Left lung (tissue), 14 donors: ENCODE measurements at places on chromosomes 1 and 21.

DNA sequence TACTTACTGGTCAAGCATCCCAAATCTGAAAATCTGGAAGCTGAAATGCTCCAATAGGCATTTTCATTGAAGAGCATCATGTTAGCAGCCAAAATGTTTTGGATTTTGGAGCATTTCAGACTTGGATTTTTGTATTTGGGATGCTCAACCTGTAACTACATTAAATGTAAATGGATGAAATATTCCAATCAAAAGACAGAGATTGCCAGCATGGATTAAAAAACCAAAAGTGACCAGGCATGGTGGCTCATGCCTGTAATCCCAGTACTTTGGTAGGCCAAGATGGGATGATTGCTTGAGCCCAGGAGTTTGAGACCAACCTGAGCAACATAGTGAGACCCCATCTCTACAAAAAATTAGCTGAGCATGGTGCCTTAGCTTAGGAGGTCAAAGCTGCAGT is 110.3 kb downstream of the URB2 start:
- no peak overlapping the region for H3K27ac ChIP-seq
- no peaks in the 10 kb centered on the region for H3K27me3 ChIP-seq
- DNase-seq = no peak
- H3K4me3 ChIP-seq = no peak overlapping the region

GRCh38 chr1:246794048-246794827 is 70.0 kb downstream of the SCCPDH start:
- H3K36me3 ChIP-seq = no peaks in the 10 kb centered on the region
- no peak overlapping the region for H3K4me3 ChIP-seq
- DNase-seq = no peak
- peaks cover 10% of the 10 kb centered on the region for H3K4me1 ChIP-seq
- no peak overlapping the region for H3K27ac ChIP-seq
- no peaks in the 10 kb centered on the region for H3K27me3 ChIP-seq

DNA sequence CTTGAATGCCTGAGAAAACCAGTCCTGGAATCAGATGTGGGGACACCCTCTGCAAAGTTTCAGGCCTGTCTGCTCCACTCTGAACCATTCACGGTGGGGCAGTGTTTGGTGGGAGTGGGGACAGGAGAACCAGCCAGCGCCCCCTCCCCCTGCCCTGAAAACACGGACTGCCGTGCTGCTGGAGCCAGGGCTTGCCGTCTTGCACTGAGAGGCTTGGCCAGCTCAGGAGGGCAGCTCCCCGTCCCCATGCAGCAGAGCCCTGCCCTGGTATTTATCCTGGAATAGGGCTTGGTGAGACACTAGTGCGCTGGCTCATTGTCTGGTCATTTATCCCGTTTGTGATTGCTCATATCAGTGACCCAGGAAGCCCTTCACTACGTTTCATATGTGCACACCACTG is 3.9 kb downstream of the S100B start:
- no peak for DNase-seq
- H3K4me3 ChIP-seq = no peak overlapping the region
- peaks cover 7% of the 10 kb centered on the region for H3K4me1 ChIP-seq

- no peak for DNase-seq
- no peak overlapping the region for H3K27ac ChIP-seq
- no peaks in the 10 kb centered on the region for H3K36me3 ChIP-seq
These were observed 90.5 kb downstream of the GDAP2 start for GRCh38 chr1:117838911-117839310.

- H3K4me1 ChIP-seq = no peaks in the 10 kb centered on the region
- no peak overlapping the region for H3K4me3 ChIP-seq
- no peaks in the 10 kb centered on the region for H3K27me3 ChIP-seq
- no peaks in the 10 kb centered on the region for H3K36me3 ChIP-seq
These were observed 119.7 kb downstream of the HHAT start for GRCh38 chr1:210448297-210448892.

DNA sequence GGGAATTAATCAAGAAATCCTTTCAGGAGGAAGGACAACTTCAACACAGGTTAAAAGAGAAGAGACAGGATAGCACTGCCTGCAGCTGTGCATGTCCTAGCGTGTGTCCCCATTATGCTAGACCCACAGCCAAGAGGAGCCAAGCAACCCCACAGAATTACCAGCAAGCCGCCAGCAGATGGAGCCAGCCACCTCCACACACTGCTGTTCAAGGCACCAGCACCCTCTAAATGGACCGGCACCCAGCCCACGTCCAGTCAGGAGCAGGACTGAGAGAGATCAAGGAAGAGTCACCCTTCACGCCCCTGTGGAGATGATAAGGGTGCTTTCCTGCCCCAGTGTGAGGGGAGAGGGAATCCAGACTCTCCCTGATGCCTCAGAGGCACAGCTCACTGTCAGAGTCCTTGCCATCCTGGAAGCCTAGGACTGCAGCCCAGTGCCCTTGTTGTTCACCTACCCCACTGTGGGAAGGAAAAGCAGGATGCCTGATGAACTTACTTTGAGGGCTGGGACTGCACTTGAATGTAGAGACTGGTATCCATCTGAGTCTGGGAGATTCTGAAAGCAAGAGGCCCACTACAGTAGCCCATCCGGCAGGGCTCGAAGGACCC is 37.1 kb upstream of the CTTNBP2NL start:
- DNase-seq = peak; percentile 39
- no peaks in the 10 kb centered on the region for H3K36me3 ChIP-seq
- H3K4me1 ChIP-seq = peaks cover 31% of the 10 kb centered on the region
- peaks cover 5% of the 10 kb centered on the region for H3K27me3 ChIP-seq
- H3K27ac ChIP-seq = peak overlapping the region; percentile 73
- no peak overlapping the region for H3K4me3 ChIP-seq

GRCh38 chr1:241413386-241413785 is 56.4 kb upstream of the RGS7 start:
- H3K4me1 ChIP-seq = no peaks in the 10 kb centered on the region
- no peak for DNase-seq
- H3K27ac ChIP-seq = no peak overlapping the region
- H3K4me3 ChIP-seq = no peak overlapping the region

GRCh38 chr1:42186152-42186551 is 21.6 kb upstream of the GUCA2A start:
- no peak overlapping the region for H3K4me3 ChIP-seq
- DNase-seq = no peak
- no peaks in the 10 kb centered on the region for H3K27me3 ChIP-seq

- no peaks in the 10 kb centered on the region for H3K27me3 ChIP-seq
- H3K4me3 ChIP-seq = no peak overlapping the region
These were observed 119.6 kb downstream of the ATF6 start for GRCh38 chr1:161885759-161886158.

DNA sequence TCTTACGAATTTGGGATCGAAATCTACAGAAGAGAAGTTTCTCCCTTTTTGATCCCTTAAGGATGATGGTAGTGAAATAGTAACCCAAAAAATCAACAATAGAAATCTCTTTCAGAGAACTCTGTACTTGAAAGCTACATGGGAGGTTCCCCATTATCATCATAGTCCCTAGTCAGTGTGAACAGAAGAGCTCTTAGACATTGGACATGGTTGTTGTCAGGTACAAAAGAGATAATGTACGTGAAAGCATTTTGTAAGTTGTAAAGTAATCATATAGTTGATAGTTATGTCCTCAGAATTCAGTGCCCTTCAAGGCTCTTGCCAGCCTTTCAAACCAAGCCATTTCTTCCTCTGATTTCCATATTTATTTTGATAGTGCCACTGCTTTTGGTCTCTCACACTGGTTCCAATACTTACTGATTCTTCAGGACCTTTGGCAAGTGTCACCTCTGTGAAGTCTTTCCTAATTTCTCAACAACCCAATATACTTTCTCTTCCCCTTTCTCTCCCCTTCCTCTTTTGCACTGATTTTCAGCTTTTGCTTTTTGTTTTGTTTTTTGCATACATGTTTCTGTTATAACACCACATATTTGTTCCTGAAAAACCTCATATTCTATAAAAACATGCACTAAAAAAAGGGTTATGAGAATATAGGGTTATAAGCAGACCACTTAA is 22.4 kb downstream of the VPS45 start:
- H3K27ac ChIP-seq = no peak overlapping the region
- no peaks in the 10 kb centered on the region for H3K4me1 ChIP-seq
- DNase-seq = no peak
- peaks cover 25% of the 10 kb centered on the region for H3K36me3 ChIP-seq
- no peaks in the 10 kb centered on the region for H3K27me3 ChIP-seq

GRCh38 chr1:23751050-23751814 is 8.0 kb downstream of the ELOA start:
- H3K4me3 ChIP-seq = no peak overlapping the region
- no peak overlapping the region for H3K27ac ChIP-seq
- no peaks in the 10 kb centered on the region for H3K4me1 ChIP-seq
- H3K36me3 ChIP-seq = peaks cover 71% of the 10 kb centered on the region
- no peak for DNase-seq

DNA sequence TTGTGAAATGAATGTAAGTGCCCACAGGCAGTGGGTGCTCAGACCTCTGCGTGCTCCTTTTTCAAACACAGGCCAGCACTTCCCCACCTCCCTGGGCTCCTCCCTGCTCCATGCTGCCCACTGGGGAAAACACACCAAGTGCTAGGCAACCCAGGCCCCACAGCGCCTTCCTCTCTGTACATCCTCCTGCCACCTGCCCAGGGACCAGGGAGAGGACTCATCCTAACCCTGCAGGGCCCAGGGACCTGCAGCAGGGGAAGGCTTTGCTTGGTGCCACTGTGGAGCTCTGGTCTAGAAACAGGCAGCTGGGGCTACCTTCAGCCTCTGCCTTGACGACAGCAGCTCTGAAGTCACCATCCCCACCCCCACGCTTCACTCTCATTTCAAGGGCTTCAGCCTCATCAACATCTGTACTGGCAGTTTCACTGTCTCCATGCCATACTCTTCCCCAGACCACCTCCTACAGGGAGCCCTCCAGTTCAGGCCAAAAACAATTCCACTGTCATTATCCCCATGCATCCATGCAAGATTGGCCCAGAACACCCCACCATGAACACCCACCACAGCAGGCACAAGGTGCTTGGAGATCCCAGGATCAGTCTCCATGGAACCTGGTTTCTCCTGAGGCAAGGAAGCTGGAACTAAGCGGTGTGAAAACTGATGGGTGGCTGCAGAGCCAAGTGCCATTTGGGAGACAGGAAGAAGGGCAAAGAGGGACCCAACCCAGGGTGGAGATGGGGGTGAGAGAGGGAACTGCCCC is 1.1 kb downstream of the IGSF8 start:
- H3K4me1 ChIP-seq = peaks cover 41% of the 10 kb centered on the region
- no peak overlapping the region for H3K27ac ChIP-seq
- peaks cover 17% of the 10 kb centered on the region for H3K36me3 ChIP-seq
- peak overlapping the region; percentile 51 for H3K4me3 ChIP-seq

GRCh38 chr1:75954586-75954985 is 22.4 kb upstream of the ASB17 start:
- H3K4me1 ChIP-seq = no peaks in the 10 kb centered on the region
- no peak overlapping the region for H3K4me3 ChIP-seq
- H3K27me3 ChIP-seq = no peaks in the 10 kb centered on the region
- no peak overlapping the region for H3K27ac ChIP-seq
- no peak for DNase-seq

DNA sequence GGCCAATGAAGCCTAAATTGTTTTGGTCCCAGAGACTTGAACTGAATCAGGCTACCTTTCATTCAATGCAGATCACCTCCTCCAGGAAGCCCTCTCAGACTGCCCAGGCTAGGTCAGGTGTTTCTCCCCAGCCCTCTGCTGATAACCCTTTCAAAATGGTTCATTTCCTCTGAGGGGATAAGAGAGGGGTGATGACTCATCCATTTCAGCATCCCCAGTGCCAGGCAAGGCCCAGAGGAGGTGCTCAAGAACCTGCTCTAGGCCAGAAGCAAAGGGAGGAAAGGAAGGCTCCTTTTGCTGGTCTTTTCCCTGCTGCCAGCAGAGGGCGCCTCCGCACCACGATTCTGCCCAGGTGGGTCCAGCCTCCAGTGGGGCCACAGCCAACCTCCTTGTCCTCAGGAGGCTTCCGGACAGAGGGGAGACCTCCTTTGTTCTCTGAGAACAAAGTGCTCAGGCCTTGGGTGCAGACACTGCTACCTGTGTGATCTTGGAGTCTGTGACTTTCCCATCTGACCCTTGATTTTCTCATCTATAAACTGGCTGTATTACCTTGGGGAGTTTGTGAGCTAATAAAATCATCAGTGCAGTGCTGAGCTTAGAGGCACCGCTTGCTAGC is 45.3 kb upstream of the ARHGEF10L start:
- no peaks in the 10 kb centered on the region for H3K4me1 ChIP-seq
- no peak for DNase-seq
- no peaks in the 10 kb centered on the region for H3K27me3 ChIP-seq
- H3K36me3 ChIP-seq = no peaks in the 10 kb centered on the region
- no peak overlapping the region for H3K27ac ChIP-seq
- no peak overlapping the region for H3K4me3 ChIP-seq

- peak; percentile 99 for DNase-seq
These were observed 3.0 kb upstream of the ID3 start for GRCh38 chr1:23562137-23562876.

DNA sequence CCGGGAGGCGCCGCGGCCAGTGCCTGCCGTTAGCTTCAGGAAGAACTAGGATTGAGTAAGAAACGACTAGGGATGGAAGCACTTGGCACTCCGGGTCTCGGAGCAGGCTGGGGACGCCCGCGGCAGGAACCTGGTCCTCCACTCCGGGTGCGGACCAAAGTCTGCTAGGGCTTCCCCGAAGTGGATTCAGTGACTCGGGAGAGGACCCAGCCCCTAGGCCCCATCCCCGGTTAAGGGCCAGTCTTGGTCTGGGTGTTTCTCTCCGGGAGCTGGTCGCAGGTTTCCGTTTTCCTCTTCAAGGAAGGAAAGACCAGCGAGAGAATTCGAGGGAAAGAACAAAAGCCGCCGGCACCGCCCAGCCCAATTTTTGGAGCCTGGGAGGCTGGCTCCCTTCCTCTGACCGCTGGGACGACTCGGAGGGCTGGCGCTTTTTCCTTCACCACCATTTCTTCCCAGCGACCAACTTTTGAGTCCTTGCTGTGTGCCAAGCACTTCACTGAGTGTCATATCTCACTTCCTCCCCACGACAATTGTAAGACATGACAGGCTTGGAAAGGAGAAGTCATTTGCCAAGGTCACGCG is 16.8 kb upstream of the STMN1 start:
- no peaks in the 10 kb centered on the region for H3K36me3 ChIP-seq
- peak overlapping the region; percentile 85 for H3K27ac ChIP-seq
- DNase-seq = peak; percentile 27
- H3K27me3 ChIP-seq = peaks cover 10% of the 10 kb centered on the region

DNA sequence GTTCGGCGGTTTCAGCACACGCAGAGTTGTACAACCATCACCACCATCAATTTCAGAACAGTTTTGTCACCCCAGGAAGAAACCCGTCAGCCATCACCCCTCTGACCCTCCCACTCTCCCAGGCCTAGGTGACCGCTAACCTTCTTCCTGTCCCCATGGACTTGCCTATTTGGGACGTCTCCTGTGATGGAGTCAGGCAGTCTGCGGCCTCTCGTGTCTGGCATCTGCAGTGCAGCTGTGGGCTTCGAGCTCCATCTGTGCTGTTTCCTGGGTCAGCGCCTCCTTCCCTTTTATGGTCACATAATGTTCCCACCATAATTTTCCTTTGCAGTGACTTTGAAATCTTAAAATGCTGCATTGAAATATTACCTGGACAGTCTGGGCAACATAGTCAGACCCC is 24.4 kb downstream of the SLC45A1 start:
- H3K4me3 ChIP-seq = no peak overlapping the region
- DNase-seq = no peak
- no peaks in the 10 kb centered on the region for H3K27me3 ChIP-seq

DNA sequence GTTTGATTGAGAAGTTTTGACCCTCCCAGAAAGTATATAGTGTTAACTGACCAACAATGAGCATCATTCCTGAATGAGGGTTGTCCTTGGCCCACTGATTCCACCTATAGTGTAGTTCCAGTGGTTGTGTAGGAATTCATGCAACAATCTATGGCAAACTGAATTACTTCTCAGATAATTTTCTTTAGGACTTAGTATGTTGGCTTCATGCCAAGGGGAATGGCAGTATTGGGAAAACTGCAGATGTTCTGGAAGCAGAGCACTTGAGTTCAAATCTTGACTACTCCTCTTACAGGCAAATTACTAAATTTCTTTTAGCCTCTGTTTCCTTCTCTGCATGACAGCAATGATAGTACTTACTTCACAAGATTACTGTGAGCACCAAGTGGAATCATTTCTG is 65.8 kb downstream of the LRIG2 start:
- DNase-seq = no peak
- H3K27me3 ChIP-seq = no peaks in the 10 kb centered on the region
